Uterine smooth muscle cell (primary cell): ENCODE measurements at places on chromosomes 1 and 21. TPM values are rescaled to one million over a fixed set of nuclear protein-coding genes. Genes with fewer than 3 reads are reported as not detected.

The KAZN gene
- total RNA-seq: 1.7 and 3.6 TPM in 2 replicates

The OR10T2 gene
- total RNA-seq: not detected in 2 replicates

The TMIGD3 gene
- not detected in 2 replicates for total RNA-seq

The LRRC71 gene
- total RNA-seq: not detected in 2 replicates

The OLFML2B gene
- total RNA-seq: 4.9 and 7.0 TPM in 2 replicates

The TGFBR3 gene
- 12.0 and 16.5 TPM in 2 replicates for total RNA-seq

The LORICRIN gene
- total RNA-seq: not detected in 2 replicates

The AMY2A gene
- total RNA-seq: not detected in 2 replicates

The TFF3 gene
- total RNA-seq: not detected in 2 replicates

The SLC2A5 gene
- total RNA-seq: 2.3 and 6.1 TPM in 2 replicates

The SEMA6C gene
- total RNA-seq: 0.66 and 0.75 TPM in 2 replicates
